ENCODE measurements at places on chromosomes 12 and 14. TPM values are rescaled to one million over a fixed set of nuclear protein-coding genes. Genes with fewer than 3 reads are reported as not detected.

The GLI1 gene
- total RNA-seq = 2.3 TPM

The SSPN gene
- 0.91 TPM for total RNA-seq

DNA sequence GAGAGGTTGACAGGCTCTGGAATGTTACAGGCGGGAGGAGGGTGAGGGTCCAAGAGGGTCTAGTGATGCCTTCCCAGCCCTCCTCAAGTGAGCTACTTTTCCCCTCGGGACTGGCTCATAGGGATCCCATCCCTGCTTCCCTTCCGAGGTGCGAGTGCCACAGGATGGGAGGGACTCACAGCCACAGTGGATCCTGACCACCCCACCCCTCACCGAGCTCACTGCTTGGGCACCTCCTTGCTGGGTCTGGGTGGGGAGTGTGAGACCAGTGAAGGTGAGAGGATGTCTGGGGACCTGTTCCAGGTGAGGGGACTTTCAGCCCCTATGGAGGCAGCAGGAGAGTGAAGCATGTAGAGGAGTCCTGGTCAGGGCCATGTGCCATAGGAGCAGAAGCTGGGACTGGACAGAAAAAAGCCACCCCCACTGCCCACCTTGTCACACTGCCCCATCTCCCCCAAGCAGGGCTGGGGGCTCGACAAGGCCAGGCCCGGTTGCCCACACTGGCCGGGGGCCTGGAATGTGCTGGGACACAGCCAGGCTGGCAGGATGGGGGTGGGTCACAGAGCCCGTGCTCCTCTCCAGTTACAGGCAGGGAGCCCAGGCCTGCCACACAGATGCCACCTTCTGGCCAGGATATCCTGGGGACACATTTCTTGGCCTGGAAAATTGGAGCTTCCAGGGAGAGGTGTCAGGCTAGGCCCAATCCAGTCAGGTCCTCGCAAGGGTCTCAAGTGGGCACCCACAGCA, 1.7 kb upstream of the TNS2 start:
- peaks cover 20% of the 10 kb centered on the region for H3K4me1 ChIP-seq
- DNase-seq = peak; percentile 41
- H3K27me3 ChIP-seq = peaks cover 12% of the 10 kb centered on the region
- H3K4me3 ChIP-seq = no peak overlapping the region
- no peak overlapping the region for H3K27ac ChIP-seq

The CD4 gene
- total RNA-seq = 0.17 TPM

The KRT79 gene
- total RNA-seq = not detected

The RNASE7 gene
- total RNA-seq = not detected

The DGKA gene
- total RNA-seq = 57.5 TPM

The MAP3K9 gene
- total RNA-seq = 20.0 TPM

DNA sequence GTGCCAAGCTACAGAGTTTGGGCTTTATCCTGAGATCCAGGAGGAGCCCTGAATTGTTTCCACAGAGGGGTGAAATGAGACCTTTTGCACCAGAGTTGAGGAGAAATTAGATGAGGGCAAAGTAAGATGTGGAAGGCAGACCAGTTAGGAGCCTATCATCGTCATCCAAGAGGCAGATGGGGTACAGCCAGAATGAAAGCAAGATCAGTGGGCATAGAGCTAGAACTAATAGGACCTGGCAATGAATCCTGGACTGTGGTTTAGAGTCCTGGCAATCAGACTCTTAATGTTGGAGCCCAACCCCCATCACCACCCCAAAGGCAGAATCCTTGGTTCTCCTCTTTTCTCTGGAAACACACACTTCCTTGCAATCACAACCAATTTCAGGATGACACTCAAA, 166.6 kb upstream of the HMGA2 start:
- DNase-seq = no peak
- H3K27ac ChIP-seq = no peak overlapping the region
- H3K4me3 ChIP-seq = no peak overlapping the region
- H3K36me3 ChIP-seq = no peaks in the 10 kb centered on the region

Data from glutamatergic neuron (in vitro differentiated cells).